Fibroblast of skin of right quadriceps (primary cell): ENCODE measurements at places on chromosomes 1 and 21.

GRCh38 chr1:220698607-220699016 lies 8.4 kb downstream of the C1orf115 start:
- no peak for DNase-seq

- DNase-seq = no peak
Observed at GRCh38 chr1:109980324-109981003, 4.1 kb upstream of the AHCYL1 start.

- no peak for DNase-seq
Observed at GRCh38 chr21:37927711-37928110, 11.5 kb upstream of the KCNJ6 start.

DNA sequence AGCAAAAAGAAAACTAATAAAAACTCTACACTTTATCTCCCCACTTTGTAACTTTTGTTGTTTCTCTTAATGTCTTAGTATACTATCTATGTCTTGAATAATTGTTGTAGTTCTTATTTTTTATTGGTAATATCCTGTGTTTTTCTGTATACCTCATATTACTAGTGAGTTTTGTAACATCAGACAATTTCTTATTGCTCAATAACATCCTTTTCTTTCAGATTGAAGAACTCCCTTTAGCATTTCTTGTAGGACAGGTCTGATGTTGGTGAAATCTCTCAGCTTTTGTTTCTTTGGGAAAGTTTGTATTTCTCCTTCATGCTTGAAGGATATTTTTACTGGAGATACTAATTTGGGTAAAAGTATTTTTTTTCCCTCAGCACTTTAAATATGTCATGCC lies 79.8 kb upstream of the LRRC8B start:
- no peak for DNase-seq

DNA sequence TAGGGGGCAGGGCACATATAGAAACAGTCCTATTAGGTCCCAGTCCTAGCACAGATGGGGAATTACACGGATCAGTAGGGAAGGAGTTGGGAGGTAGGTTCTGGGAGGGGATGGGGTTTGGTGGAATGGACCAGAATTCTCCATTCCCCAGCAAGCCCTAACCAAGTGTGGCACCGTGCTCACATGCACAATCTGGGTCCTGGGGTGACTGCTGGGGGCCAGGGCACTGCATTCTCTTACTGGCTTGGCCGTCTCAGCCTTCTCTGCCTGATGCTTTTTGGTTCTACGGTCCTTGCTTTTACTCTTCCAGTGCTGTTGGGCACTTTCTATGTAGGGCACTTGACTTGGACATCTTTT lies 53.9 kb downstream of the NENF start:
- DNase-seq = no peak

DNA sequence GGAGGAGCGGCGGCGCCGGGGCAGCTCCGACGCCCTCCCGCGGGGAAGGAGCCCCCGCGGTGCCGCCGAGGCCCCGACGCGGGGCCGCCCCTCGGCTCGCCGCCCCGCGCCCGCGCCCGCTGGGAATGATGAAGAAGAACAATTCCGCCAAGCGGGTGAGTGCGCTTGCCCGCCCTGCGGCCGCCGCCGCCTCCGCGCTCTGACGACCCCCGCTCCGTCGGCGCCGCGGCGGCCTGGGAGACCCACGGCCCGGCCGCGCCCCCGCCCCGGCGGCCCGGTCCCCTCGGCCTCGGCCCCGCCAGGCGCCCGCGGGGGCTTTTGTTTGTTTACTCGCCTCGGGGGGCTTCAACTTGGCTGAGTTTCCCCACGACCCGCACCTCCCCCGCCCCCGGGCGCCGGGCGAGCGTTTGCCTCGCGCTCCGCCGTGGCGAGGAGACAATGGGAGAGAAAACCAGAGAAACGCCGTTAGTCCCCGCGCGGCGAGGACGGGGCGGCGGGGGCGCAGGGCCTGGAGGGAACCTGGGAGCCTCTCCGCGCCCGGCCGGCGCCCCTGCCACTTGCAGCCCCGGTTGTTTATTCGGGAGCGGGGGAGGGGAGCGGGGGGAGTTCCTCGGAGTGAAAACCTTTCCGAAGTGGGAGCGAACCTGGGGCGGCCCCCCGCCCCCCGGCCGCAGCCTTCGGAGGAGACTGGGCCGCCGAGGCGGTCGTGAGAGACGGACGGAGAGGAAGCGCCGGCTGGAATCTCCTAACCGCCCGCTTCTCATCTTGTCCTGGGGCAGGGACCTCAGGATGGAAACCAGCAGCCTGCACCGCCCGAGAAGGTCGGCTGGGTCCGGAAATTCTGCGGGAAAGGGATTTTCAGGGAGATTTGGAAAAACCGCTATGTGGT lies 661 bp downstream of the PLEKHO1 start:
- no peak for DNase-seq

DNA sequence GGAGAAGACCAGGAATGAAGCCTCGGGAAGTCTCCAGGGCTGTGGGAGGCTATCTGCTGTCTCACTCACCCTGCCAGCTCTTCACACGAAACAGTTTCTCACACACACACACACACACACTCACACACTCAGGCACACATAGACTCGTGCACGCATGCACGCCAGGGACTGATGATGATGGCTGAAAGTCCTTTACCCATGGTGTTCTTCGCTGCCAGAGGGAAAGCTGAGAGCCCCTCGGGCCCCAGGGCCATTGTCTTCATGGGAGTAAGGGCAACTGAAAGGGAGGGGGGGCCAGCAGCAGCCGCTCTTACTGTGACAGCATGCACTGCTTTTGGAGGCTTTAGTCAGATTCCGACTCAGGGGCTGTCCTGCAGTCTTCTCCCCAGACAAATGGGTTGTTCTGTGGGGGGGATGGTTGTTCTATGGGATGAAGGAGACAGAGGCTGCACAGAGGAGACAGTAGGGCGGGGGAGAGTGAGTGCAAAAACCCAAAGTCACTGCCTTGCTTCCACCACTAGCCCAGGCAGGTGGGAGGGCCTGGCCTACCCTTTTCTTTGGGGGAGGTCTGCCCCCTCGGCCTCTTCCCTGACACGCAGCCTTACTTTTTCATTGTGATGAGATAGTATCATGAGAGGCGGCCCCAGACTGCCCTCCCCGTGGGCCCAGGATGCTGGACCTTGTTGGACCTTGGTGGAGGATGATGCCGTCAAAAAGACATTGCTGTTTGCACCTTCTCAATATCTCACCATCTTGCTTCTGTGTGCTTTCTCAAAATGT lies 29.0 kb downstream of the STUM start:
- DNase-seq = no peak

DNA sequence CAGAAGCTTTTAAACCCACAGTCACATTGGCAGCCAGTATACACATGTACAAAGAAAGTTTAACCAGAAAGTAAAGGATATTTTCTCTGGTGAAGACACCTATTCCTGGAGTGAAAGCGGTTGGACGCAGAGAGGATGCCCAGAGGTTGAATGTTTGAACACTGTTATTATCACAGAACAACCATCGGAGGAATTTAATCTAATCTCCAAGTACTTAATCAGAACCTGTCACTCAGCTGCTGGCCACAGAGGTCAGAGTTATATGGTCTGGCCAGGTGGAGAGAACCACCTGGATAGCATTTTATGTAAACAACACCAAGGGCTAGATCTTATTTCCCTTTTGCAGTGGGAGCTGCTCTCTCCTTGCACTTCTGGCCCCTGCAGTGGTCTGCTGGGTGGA lies 29.4 kb downstream of the SPATA46 start:
- no peak for DNase-seq

- peak; percentile 76 for DNase-seq
Observed at GRCh38 chr1:219518168-219518906, 94.6 kb downstream of the ZC3H11B start.

GRCh38 chr1:116988248-116988647 lies 13.3 kb upstream of the CD101 start:
- peak; percentile 24 for DNase-seq

DNA sequence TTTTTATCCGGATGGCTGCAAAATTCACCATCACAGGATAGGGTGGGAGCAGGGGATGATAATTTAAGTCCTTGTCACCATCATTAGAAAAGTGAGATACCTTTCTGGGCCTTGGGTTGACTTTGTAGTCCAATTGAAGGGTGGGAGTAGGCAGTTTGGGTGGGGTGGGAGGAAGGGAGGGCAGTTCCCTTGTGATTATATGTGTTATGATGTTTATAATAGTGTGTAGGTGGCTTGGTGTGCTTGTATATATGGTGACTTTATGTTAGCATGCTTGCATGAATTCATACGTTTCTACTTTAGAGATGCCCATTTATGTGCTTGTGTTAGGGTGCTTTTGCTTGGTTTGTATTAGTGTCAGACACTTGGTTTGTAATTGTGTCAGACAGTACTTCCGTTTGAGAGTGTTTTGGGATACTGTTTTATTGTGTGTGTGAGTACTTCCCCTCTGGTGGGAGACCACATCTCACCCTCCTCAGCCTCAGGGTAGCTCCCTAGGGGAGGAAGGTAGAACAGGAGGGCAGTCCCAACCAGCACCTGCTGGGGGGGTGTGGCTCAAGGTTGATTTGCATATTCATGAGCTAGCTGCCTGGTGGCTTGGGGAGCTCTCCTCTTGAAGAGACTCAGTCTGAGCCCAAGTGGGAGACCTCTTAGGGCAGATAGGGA lies 6.3 kb upstream of the POU3F1 start:
- no peak for DNase-seq

DNA sequence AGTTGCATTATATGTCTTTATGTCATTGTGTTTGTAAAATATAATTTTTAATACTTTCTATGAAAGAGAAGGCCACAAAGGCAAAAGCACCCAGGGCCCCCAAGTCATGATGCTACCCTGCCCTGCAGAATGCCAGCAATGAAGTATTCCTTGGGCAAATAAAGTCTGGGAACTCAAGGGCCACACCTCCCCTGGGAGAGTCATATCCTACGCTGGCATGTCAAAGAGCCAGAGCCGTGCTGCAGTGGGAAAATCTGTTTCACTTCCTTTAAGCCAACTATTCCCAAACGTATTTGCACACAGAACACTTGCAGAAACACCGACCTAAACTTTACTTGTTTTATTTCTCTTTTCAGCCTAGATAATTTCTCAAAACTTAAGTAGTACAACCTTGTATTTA lies 98.4 kb upstream of the KAZN start:
- DNase-seq = no peak

DNA sequence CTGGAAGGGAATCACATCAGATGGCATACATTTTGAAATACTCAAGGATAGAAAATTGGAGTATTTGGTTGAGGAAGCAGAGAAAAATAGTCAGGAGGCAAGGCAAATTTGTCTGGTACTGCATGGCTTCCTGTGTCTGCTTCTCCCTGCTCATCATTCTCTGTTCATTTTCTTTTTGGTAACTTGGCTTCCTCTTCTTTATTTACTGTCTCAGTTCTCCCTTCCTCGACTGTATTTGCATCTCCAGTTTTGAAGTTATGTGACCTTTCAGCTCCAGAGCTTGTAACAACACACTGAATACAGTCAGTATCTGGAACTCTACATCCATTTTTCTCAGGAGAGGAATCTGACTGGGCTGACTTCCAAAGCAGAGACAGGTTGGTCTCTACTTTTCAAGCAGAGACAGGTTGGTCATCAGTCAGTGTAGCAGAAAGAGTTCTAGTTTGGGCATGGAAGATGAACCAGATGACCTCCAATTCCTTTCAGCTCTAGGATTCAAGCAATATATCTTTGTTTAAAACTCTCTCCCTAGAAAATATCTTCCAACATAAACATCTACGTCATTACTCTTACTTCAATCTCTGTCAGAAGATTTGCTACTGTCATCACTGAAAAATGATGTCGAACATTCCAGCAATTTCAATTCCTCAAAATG lies 571.2 kb downstream of the ADGRL2 start:
- DNase-seq = no peak

- DNase-seq = no peak
Observed at GRCh38 chr1:10613861-10614260, 139.1 kb downstream of the PEX14 start.

GRCh38 chr1:100377590-100378361 lies 25.5 kb downstream of the CDC14A start:
- DNase-seq = no peak

DNA sequence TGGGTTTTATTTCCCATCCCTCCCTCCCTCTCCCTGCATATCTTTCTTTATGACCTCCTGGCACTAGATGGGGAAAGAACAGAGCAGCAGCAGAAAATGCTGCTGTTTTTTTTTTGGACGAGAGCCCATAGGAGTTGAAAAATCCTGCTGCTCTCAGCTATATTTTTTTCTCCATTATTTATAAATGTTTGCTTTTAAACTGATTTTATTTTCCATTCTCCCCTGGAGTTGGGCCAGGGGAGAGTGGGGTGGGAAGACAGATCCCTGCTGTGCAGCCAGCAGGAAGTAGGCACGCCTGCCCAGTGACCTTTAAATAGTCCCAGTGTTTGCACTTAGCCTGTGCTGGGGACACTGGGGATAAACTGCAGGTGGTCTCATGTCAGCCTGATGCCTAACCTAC lies 17.4 kb downstream of the SFT2D2 start:
- no peak for DNase-seq

GRCh38 chr1:233710507-233710906 lies 96.6 kb downstream of the KCNK1 start:
- no peak for DNase-seq
